ENCODE measurements at places on chromosomes 7 and 10.

DNA sequence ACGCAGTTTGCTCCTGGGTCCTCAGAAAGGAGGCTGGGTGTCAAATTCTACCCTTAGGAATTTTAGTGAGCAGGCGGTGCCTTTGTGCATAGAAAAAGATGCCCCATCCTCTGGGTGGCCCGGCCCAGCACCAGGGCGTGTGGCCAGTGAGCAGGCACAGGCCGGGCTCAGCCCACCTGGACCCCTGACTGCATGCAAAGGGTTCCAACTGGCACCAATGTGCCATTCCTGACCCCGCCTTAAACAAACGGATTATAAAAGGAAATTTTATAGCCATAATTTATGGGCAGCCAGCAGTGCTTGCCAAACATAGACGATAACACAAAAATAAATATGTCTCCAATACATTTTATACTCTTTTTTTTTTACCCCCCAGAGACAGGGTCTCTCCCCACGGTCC lies 40.1 kb upstream of the GNA12 start:
- no peak for DNase-seq

- DNase-seq = no peak
Measured at GRCh38 chr7:155217634-155218033, 80.0 kb upstream of the INSIG1 start.

DNA sequence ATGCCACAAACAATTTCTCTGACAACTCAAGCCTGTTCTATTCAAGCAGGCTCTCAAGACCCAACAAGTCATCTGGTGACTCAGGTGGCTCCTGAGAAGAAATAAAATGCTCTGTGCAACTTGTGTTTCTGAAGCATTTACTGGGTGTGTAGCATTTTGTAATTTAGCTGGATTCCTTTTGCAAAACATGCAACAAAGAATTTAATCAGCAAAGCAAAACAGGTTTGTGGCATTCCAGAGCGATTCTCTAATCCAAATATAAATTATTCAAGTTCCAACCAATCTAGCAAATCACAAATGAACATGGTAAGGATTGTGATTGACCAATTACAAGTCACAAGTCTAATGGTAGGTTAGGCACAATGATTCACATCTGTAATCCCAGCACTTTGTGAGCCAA lies 39.8 kb upstream of the C10orf67 start:
- DNase-seq = no peak

DNA sequence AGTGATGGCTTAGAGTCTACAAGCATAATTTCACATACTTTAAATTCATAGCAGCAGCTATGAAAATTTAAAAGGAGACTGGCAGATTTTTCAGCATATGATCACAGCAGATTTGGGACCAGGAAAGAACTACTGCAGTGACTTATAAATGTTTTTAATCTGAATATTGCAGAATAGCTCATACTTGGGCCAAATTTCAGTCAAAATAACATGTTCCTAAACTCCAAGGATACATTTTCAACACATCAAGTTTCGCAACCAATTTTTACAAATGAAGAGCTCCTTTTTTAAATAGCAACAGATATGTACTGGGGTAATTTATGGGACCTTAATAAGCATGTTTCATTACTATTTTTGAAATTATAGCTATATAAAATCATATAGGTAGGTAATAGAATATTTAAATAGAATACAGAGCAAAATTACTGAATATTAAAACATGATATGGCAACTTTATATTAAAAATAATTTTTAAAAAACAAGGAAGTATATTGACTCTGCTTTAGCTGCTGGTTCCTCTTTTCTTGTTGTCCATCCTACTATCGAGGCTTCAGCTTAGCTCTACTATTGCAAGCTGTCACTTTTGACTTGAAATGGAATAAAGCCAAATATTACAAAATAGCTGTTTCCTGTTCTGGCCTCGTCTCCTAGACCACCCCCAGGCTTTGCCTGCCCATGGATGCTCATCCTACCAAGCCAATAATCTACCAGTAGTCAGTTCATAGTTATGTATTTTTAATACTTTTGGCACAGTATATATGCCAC lies 123.1 kb downstream of the NRBF2 start:
- DNase-seq = peak; percentile 95

GRCh38 chr7:84175461-84175860 lies 19.1 kb downstream of the SEMA3A start:
- no peak for DNase-seq

DNA sequence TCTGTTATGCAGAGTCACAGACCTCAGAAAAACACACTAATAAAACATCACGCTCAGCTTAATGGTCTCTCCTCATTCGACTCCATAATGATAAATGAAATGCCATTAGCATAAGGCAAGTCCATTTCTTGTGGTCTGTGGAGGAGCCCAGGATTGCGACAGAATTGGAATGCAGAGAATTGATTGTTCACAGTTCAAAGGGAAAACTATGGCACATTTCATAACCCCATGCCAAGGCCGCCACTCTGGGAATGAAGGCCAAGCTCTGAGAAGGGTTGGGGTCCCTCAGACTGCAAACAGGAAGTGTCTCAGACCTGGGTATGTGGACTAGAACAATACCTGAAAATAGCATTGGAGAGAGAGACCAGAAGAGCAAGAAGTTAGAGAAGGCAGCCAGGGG lies 398.9 kb downstream of the ADRA2A start:
- DNase-seq = no peak

DNA sequence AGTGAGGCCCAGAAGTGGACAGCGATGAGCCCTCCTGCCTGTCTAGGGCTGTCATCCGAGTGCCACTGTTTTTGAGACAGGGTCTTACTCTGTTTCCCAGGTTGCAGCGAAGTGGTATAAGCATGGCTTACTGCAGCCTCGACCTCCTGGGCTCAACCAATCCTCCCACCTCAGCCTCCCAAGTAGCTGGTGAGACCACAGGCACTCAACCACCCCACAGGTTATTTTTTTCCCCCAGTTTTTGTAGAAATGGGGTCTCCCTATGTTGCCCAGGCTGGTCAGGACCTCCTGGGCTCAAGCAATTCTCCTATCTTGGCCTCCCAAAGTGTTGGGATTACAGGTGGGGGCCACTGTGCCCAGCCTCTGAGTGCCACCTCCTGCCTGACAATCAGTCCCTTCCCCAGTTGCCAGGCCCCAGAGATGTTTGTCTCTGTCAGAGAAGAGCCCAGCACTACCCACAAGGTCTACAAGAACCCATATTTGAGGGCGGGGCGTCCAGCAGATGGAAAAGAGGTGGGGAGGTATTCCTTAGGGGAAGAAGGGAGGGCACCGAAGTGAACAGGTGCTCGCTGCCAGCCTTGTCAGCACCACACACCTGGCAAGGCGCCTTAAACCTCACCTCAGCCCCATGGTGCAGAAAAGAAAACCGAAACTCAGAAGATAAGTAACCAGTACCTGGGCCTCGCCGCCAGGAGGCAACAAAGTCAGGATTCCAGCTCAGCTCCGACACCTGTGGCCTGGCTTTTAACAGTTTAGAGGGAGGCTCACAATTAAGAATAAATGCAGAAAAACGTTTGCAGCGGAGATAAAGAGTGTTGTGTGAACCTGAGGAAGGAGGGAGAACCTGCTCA lies 77.4 kb upstream of the ANLN start:
- DNase-seq = no peak
